ENCODE measurements at places on chromosomes 11 and 22.

GRCh38 chr11:119860561-119861094 lies 131.6 kb upstream of the NECTIN1 start:
- DNase-seq, result no peak

DNA sequence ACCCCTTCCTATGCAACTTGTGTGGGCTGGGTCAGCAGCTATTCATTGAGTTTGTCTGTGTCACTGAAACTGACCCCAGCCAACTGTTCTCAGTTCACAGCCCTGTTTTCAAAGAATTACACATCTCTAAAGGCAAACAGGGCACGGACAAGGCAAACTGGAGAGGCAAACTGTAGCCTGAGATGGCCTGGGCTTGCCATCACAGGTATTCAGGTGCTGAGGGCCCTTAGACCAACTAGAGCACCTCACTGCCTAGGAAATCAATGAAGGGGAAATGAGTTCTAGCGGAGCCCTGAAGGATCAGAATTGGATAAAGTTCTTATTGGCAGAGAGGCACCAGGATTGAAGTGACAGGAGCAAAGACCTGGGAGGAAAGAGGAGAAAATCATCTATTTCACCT lies 24.0 kb downstream of the PIK3IP1 start:
- DNase-seq, result no peak

DNA sequence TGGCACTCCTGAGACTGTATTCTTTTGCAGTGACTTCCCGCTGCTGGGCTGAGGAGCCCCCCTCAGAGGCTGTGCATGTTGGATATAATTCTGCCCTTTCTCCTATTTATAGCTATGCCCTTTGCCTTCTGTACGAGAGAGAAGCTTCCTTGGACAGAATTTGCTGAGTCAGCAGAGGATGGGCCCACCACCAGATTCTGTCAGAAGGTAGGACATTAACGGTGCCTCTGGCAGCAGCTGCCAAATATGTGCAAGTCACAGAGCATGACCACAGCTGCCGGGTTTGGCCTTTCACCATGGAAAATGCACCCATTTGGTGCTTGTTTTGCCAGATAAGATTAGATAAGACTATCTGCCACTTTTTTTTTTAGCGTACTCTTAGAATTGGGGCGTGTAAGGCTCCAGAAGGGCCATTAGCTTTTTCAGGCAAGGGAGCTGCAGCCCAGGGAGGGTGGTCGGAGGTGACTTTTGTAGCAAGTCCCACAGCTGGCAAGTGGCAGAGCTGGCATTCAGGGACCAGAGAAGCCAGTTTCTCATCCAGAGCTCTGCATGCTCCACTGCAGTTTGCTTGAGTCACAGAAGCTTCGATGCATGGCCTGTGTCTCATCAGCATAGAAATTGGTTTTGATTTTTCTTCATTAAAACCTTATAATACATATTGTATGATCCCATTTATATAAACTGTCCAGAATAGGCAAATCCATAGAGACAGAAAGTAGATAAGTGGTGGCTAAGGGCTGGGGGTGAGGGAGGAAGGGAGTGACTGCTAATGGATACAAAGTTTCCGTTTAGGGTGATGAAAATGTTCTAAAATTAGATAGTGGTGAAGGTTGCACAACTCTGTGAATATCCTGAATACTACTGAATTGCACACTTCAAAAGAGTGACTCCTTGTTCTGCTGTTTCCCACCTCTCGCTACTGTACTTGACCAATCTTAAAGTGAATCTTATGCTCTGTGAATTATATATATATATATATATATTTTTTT lies 15.8 kb downstream of the UPB1 start:
- no peak for DNase-seq

DNA sequence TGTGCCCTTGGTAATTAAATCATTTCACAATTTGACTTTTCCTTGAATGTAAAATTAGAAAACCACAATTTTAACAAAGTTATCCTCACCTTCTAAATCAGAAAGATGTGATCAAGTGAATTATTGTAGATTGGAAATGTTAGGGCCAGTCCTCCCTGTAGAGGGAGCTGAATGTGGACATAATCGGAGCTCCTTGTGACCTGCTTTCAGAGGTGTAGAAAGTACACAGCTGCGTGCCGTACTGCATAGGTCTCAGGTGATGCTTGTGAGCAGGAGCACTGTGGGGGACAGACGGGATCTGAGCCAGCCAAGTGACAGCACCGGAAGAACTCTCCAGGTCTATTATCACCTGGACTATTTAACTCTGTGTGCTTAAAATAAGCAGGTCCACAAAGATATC lies 338.0 kb downstream of the AASDHPPT start:
- DNase-seq, result no peak

GRCh38 chr11:67289651-67290479 lies 762 bp downstream of the ANKRD13D start:
- no peak for DNase-seq

- DNase-seq, result no peak
These were observed 89.5 kb upstream of the HTATIP2 start for GRCh38 chr11:20274031-20274430.

DNA sequence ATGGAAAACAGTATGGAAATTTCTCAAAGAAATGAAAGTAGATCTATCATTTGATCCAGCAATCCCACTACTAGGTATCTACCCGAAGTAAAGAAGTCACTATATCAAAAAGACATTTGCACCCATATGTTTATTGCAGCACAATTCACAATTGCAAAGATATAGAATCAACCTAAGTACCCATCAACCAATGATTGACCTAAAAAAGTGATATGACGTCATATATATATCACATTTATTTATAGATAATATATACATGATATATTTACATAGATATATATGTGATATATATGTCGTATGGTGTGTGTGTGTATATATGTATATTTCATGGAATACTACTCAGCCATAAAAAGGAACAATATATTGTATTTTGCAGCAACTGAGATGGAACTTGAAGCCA lies 188.3 kb upstream of the ARHGAP42 start:
- no peak for DNase-seq

DNA sequence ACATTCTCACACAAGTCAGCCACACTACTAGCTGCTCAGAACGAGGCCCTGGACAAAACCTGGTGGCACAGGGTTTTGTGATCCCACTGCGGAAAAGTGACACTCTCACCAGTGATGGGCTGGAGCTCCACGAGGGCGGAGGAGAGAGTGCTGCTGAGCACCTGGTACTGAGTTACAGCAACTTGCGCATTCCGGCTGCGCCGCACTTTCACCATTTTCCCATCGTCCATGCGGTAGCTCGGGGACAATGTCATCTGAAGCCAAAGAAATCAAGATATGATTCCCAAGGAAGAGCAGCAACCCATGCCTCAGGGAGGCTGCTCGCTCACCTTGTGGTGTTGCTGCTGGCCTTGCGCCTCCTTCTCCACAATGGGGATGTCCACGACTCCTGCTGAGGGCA lies 6.1 kb downstream of the RPUSD4 start:
- no peak for DNase-seq

DNA sequence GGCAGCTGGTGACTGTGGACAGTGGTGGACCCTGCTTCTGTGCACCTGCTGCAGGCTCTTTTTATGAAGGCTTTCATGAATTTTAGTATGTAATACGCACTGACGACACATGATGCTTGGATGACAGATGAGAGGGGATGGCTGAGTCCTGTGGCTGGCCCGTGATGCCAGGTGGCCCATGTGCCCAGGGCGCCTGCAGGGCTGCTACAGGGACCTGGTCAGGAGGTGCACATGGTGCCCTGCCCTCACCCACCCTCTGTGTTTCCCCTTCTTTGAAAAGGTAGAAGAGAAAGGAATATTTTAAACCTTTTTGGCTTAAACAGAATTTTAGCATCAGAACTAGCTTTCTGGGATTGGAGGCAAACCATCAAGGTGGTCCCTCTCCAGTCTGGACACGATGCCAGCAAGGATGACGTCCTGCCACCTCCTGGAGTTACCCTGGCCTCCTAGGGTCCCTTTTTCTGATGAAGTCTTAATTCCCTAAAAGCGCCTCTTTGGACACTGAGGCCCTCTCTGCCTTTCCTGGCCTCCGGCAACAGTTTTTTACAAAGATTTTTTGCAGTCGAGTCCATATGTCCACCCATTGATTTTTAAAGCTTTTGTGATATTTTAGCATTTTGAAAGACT lies 5.4 kb upstream of the RANBP1 start:
- DNase-seq, result no peak

DNA sequence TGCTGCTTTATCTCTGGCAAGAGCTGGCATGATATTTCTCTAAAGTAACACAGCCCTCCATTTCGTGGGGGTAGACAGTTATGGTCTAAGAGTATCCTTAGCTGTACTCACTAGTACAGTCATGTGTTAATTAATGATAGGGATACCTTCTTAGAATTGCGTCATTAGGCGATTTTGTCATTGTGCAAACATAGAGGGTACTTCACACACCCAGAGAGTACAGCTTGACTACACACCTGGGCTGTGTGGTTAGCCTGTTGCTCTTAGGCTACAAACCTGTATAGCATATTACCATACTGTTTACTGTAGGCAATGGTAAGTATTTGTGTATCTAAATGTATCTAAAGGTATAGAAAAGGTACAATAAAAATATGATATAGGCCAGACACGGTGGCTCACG lies 17.0 kb downstream of the XRCC6 start:
- no peak for DNase-seq

DNA sequence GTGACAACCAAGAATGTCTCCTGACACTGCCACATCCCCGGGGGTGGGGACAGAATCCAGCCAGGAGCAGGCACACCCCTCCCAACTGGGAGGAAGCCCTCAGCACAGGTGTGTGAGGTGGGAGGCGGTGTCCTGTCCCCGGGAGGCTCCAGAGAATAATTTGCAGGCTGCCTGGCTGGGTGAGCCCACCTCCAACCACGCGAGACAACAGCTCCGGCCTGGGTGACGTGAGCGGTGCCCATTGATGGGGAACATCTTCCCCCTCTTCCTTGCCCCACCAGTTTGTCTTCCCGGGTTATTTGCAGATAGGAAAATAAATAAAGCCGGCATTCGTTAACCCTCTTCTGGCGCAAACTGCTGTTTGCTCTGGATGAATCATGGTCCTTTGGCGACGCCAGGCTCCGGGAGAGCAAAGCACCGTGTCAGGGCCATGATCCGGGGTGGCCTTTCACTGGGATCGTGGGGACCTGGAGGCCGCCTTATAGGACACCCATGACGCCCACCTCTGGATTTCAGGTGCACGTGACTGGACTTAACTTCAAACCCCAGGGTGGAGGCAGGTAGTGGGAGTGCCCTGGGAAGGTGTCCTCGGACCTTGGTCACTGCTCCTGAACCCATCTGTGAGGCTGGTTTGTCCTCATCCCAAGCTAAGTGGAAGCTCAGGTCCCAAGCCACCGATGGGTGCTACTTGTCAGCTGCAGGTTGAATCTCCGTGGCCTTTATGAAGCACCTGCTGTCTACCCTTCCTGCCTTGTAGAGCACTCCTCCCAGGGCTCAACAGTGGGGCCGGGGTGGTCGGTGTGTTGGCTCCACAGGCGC lies 13.9 kb downstream of the CCND1 start:
- no peak for DNase-seq

GRCh38 chr11:125960771-125961170 lies 14.9 kb downstream of the VSIG10L2 start:
- no peak for DNase-seq

DNA sequence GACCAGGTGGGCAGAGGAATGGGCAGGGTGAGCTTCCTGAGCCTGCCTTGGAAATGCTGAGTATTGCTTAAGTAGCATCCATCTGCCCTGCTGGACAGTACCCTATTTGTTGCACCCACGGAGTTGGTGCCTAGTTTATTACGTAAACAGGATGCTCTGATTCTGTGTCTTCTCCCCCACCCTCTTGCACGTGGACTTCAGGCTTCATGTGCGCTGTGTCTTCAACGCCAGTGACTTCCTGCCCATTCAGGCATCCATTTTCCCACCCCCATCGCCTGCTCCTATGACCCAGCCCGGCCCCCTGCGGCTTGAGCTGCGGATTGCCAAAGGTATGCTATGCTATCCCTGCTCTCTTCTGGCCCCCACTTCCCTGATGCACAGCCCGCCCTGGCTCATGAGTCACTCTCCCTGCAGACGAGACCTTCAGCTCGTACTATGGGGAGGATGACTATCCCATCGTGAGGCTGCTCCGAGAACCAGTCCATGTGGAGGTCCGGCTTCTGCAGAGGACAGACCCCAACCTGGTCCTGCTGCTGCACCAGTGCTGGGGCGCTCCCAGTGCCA lies 5.7 kb downstream of the ZP1 start:
- DNase-seq, result no peak

GRCh38 chr11:2655834-2656622 lies 43.8 kb downstream of the KCNQ1OT1 start:
- no peak for DNase-seq

DNA sequence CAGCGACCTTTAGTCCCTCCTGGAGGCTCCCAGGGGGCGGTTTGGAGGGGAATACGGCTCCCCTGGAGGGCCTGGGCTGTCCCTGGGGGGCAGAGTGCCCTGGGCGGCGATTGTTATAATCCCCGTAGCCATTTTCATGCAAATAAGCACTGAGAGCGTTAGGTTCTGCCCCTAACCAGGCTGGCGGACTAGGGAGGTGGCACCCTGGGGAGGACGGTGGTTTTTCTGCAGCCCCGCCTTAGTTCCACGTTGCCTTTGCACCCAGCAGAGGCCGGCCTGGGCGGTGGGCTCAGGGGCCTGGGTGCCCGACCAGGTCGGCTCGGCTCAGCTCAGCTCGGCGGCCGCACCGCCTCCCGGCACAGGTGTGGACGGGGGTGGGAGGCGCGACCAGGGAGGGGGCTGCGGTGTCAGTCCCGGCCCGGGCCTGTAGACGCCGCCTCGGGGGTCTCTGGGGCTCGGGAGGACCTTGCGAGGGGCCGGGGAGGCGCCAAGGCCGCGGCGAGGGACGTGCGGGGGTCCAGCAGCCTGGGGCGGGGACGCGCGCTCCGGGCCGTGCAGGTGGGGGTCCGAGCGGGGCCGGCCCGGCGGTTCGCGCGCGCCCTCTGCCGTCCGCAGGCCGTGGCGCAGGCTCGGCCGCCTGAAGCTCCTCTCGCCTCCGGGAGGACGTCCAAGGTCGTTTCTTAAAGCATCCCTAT lies 2.3 kb upstream of the DUSP8 start:
- DNase-seq, result no peak

- DNase-seq, result no peak
These were observed 78.8 kb downstream of the DGCR2 start for GRCh38 chr22:19043121-19044085.

DNA sequence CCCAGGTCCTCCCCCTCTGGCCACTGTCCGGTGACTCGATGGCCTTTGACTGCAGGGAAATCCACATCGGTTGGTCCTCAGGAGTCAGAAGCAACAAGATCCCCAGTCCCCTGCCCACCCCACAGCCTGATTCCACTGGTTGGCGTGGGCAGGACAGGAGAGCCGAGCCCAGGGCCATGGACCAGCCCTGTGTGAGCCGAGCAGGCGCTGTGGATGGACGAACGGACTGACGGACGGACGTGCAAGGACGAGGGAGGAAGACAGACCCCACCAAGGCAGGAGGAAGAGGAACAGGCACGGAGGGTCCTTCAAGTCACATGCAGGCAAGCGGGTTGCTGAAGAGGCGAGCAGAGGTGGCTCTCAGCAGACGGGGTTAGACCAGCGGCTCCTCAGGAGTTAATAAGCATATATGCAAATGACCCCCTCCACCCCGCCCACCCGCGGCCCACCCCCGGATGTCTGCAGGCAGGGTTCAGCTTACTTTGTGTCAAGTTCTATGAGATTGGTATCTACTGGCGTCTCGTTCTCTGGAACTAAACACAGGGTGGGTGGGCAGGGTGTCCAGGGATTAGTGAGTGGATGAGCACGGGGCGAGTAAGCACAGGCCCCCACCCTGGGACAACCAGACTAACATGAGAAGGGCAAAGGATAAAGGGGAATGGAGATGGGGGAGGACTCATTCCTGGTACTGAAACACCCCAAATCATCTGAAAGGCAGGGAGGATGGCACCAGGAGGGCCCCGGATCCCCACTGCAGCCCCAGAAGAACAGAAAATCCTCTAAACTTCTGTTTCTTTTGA lies 26.8 kb downstream of the TPBGL start:
- DNase-seq, result no peak

GRCh38 chr11:10856689-10857458 lies 979 bp downstream of the ZBED5 start:
- DNase-seq, result peak; percentile 22
